Pons (tissue), 1 donor: ENCODE measurements at places on chromosomes 12 and 14.

DNA sequence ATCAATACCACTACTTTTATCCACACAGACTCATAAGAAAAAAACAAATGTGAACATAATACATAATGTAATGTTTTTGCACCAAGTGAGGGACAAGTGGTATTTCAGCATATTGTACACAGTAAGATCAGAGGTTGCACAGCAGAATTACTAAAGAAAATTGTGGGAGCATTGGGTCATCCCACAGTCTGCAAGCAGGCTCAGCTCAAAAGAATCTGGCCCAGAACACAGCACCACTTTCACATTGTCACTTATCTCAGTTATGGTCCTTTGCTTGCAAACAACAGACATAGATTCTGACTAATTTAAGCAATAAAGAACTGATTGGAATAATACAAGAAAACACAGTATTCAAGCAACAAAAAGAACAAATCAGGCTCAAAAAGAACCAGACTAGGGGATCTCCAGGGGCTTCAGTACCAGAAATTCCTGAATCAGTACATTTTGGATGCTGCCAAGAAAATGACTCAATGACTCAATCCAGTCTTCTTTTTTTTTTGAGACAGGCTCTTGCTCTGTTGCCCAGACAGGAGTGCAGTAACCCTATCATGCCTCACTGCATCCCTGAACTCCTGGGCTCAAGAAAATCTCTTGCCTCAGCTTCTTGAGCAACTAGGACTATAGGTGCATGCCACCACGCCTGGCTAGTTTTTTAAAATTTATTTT, 42.9 kb upstream of the EEA1 start:
- DNase-seq = no peak

DNA sequence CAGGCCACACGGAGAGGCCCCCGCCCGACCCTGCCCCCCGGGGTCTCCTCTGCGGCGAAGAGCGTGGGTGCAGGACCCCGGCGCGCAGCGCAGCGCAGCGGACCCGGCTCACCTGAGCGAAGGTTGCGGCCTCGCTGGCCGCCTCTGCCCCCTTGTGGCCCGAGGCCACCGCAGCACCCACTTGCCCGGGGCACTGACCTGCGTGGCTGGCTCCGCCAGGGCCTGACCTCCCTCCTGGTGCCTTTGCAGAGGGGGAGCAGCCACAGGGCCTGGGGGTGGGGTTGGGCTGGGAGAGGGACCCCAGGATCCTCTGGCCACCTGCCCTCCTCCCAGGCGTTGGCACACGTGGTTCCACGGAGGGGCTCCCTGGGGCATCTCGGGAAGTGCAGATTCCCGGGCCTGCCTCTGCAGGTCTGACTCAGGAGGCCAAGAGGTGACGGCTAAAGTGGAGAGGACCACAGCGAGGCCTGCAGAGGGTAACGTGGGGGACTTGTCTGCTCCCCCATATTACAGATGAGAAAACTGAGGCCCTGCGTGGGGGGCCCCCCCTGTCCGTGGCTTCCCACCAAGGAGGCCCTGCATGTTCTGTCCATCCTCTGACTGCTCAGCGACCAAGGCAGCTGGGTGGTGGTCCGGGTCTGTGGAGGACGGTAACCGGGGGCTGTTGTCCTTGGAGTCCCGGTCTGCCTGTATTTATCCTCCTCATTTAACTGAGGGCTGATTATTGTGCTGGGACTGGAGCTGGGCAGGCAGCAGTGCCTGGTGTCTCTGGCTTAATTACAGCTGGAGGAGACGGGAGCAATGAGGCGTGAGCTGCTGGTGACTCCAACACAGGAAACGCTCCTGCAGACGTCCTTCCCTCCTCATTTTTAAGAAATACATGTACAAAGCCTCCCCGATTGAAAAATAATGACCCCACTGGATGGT, 67.9 kb upstream of the BEGAIN start:
- DNase-seq = no peak

GRCh38 chr12:121240484-121241101, 30.7 kb downstream of the P2RX4 start:
- DNase-seq = peak; percentile 37

DNA sequence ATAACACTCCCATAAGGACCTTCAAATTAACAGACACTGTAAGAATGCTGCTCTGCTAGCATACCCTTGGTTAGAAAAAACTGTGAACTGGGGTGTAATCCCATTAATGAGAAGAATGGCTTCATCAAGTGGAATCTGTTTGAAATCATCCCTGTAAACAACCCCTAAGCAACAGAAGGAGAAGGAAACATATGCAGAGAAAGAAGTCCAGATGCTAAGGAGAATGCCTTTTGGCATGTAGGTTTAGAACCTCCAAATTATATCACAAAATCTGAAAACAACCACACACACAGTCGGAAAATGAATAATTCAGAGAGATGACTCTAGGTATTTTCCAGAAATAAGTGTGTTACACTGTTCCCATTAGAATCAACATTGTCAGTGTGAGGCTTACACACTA, 140.2 kb downstream of the NUAK1 start:
- DNase-seq = no peak

GRCh38 chr14:48546996-48547395, 871.6 kb upstream of the MDGA2 start:
- no peak for DNase-seq

DNA sequence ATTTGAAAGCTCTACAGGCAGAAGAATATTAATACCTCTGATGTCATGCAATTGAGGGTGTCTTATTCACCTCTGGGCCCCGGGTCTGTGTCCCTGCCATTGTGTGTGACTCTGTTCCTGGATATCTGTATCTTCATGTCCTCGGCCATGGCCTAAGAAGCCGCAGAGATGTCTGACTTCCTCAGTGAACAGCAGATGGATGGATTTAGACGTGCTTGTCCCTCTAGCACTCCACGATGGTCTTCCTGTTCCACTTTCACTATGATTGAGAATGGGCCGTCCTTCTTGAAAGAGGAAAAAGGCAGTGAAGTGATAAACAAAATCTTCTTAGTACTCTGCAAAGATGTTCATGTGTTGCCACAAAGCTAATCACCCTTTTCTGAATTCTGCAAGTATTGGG, 217.4 kb downstream of the SLC41A2 start:
- peak; percentile 92 for DNase-seq

DNA sequence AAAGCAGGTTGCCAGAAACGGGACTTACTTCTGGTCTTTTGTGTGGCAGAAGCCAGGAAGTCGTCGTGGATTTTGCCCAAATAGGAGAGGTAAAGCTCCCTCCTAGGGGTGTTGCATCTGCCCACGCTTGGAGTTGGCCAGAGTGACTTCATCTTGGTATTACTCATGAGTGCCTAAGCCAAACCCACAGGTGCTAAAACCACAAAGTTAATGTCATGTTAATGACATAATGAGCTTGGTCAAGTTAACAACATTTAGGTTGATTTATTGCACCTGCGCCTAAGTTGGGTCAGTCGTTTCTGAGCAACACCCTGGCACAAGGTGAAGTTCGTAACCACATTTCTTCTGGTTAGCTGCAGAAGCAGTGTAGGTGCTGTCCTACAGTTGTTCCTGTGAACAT, 225.2 kb downstream of the FUT8 start:
- DNase-seq = no peak

DNA sequence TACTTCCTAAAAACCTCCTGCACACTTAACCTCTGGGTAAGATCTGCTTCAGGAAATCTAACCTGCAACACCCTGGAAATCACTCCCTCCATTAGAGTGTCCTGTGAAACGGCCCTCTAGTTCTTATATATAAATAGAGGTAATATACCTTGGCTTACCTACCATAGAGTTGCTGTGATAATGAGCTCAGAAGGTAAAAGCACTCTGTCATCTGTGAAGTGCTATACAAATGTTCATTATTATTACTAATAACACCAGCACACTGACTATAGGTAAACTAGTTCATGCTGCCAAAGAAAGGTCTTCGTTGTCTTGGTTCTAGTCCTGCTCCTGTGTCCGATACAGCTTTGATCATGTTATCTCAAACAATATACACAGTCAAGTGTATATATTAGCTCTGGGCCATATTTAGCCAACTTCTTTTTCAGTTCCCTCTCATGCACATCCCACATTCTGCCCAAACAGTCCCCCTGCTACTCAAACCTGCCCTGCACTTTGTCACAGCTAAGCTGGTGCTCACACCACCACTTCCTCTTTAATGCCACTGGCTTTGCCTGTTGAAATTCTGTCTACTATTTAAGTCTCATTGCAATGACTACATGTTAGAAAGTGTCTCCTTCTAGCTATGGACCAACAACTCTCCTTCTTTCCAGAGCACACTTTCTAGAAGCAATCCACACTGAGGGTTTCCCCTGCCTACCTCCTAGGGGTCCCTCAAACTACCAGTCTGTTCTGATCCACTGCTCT, 5.1 kb downstream of the E2F7 start:
- peak; percentile 45 for DNase-seq
